ENCODE measurements at places on chromosomes 5 and 9.

- no peak for DNase-seq
Measured at GRCh38 chr9:137393176-137394150, 29.5 kb downstream of the EXD3 start.

GRCh38 chr9:102795532-102795931 is 199.6 kb upstream of the CYLC2 start:
- DNase-seq = no peak

DNA sequence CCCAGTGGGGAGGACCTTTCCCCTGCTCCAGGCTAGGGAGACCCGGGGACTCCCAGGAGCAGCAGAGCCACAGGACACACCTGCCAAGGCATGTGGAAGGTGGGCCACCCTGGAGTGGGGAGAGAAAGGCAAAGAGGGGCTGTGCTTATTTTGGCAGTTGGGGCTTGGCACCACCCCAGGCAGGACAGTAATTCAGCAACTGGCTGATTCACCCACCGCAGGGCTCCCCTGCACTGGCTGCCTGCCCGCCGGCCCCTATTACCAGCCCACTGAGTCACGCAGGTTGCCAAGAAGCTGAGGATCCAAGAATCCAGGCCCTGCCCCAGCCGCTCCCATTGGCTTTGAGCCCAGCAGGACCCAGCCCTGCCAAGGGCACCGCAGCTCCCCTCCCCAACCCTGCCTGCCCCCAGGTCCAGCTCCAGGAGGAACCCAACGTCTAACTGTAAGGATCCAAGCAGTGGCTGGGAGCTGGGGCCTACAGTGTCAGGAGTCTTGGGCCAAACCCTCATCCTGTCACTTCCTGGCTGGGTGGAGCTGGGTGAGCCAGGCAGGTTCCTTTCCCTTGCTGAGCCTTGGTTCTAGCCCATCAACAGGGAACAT is 14.2 kb upstream of the RALGDS start:
- DNase-seq = no peak

GRCh38 chr5:134403951-134404350 is 7.7 kb downstream of the CDKN2AIPNL start:
- no peak for DNase-seq

DNA sequence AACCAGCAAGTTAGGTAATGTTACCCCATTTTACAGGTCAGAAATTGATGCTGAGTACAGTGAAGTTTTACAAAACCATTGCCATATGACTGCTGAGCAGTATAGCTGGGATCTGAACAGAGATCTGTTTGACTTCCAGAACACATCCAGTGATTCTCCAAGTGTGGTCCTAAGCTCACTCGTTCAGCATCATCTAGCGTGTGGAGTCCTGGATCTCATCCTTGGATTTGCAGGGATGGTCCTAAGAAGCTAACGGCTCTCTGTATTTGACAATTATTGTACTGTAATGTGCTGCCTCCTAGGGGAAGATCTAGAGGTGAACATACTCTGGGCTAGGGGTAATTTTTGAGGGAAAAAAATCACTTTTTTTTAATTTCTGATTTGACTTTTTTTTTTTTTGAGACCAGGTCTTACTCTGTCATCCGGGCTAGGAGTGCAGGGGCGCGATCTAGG is 1.4 kb downstream of the SLC26A2 start:
- peak; percentile 2 for DNase-seq

DNA sequence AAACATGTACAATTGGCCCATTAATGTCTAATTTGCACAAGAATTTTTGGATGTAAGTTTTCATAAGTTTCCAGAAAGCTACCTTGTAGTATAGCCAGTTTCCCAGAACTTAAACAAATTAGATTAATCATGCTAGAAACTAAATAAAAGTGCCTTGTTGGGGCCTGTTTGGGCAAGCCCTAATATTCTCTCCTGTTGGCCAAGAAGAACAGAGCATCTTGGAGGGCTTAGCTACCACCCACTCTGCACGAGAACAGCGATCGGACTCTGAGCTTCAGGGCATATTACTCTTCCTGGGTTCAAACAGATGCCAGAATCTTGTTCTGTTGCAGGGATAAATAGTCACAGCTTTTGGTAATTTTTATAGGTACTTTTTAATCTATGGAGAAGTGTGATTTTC is 88.2 kb downstream of the GAS1 start:
- DNase-seq = no peak

DNA sequence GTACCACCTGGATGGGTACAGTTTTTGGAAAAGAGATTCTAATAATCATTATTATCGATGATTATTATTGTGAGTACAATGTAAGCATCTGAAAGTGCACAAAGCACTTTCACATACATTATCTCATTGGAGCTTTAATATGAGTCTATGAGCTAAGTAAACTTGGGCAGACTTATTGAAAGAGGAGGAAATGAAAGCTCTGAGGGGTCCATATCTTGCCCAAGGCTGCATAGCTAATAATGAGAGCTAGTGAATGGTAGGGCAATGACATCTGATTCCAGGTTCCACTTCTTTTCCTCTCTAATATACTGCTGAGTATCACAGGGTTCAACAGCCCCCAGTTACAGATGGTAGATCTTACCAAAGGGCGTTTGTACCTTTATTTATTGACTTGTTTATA is 26.1 kb downstream of the TIMD4 start:
- no peak for DNase-seq

DNA sequence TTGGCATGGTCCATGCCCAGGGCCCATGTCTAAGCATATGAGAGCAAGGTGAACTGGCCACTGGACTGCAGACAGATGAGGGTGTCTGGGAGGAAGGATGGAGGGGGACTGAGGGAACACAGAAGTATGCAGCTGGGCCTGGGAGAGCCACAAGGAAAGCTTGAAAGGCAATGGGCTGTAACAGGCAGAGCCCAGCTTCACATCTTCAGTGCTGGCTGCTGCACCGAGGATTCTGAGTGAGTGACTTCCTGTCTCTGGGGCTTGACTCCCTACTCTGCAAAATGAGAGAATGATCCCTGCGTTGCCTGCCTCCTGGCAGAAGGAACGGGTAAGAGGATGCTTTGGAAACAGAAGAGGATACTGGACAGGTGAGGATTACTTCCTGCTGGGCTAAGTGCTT is 29.0 kb downstream of the COL15A1 start:
- no peak for DNase-seq

- DNase-seq = no peak
Measured at GRCh38 chr9:90037146-90037797, 432.5 kb downstream of the GADD45G start.

- DNase-seq = no peak
Measured at GRCh38 chr5:59792983-59793585, 100.4 kb downstream of the PDE4D start.

GRCh38 chr9:129751841-129752801 is 721 bp downstream of the PTGES start:
- no peak for DNase-seq

DNA sequence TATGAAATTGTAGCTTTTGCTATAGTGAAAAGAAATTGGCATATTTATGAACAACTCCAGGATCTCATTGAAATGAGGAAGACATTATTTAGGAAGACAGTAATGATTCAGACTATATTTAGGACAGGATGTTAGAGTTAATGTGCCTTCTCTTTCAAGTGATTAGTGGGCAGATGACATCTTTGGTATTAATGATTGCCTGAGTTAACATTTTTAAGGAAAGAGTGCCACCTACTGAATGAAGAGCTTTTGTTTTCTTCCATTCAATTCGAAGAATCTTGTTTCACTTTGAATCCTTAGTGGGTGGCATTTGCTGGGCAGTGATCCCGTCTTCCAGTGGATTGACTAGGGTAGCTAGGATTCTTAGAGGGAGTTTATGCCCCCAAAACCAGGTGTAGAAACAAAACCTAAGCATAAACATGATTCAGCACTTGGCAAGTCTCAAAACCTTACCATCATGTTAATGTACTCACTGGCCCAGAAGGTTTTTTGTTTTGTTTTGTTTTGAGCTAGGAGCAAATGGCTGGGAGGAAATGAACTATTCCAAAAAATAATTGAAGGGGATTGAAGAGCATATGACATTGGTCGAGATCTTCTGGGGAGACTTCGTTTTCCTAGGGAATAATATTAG is 23.2 kb downstream of the MAP3K1 start:
- DNase-seq = peak; percentile 55

DNA sequence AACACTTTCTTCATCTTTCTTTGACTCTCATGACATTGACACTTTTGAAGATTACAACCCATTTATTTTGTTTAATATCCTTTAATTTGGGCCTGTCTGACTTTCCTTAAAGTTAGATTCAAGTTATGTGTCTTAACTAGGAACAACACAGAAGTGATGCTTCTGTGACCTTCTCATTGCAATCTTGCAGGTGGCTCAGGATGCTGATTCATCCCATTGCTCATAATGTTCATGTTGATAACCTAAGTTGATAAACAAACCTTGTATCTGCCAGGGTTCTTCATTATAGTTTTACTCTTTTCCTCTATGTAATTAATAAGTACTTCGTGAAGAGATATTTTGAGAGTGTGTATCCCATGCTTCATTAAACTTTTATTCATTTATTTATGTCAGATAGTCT is 107.2 kb upstream of the SHB start:
- DNase-seq = no peak

DNA sequence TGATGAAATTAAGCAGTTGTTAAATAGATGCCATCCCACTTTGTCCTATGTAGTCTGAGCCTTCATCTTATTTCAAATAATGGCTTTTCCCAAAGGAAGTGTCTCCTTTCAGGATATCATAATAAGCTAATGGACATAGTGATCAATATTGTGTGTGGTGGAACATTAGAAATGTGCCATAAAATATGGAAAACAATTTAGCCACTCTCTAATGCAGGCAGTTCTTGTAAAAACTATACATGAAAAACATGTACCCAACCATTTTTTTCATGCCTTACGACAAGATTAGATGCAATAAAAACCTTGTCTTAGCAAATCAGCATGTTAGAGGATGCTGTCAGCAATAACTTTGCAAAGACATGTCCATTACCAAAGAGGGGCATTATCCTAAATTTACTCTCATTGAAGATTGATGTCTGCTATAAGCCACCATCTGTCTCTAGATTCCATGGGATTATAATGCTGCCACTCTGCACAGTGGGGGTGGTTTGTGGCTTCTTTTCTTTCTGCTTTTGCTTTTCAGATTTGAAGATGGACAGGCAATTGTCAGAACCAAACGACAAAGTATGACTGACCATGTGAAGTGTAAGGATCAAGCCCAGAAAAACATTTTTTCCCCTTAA is 724.0 kb upstream of the ZNF608 start:
- DNase-seq = no peak

DNA sequence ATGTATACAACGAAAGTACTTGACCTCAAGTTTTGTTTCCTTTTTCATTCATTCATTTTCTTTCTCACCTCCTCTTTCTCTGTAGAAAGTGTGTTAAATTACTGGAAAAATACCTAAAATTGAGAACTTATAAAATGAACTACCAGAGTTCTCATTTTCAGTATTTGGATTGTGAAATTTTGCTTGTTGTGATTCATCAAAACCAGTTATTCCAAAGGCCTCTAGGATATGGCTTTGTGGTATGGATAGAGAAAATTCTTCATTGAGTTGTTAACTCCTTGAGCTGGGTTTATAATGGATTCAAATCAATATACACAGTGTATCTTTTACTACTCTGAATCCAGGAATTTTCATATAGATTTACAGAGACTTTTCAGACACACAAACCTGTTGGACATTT is 287.6 kb downstream of the KDM4C start:
- DNase-seq = no peak

GRCh38 chr5:169697976-169698375 is 60.9 kb downstream of the DOCK2 start:
- no peak for DNase-seq

DNA sequence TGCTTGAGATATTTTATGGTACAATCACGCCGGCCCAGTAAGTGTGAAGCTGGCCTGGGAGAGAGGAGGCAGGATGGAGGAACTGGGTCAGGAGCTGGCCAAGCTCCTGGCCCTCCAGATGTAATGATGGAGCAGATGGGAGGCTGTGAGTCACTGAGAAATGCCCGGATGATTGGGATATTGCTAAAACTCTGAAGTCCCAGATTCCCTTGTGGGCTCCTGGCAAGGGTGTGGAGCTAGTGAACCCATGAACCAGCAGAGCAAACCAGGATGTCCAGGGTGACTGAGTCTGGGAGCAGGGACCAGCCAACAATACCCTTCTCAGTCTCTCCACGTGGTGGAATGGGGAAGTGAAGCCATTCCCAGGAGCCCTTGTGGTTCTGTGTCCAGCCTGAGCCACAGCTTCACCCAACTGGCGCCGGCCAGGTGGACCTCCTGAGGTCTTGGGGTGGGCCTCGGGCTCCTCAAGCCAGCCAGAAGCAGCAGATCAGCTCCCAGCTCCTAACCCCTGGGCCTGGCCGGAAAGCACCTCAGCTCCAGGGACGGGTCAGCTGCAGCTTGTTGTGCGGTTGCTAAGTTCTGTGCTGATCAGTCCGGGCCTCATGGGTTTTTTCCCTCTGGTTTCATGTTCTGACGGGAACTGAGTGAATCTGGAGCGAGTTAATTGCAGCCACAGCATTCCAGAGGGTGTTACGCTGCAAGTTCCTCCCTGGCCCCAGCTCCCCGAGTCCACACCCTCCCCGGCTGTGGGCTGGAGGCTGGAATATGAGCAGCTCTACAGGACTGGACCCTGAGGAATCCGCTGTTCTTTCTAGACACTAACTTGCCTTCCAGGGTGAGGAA is 37.6 kb downstream of the DUSP1 start:
- no peak for DNase-seq

Measured in NCI-H2081 treated with DMSO at 0.1 percent for 48 hours (cell line).